ENCODE measurements at places on chromosomes 5 and 9.
A peak's percentile ranks its signal among the peaks of the same experiment; 100 is the strongest.

GRCh38 chr5:169917500-169917899, 62.8 kb downstream of the INSYN2B start:
- DNase-seq: no peak

GRCh38 chr9:32258482-32258881, 126.0 kb upstream of the ACO1 start:
- no peak for DNase-seq

DNA sequence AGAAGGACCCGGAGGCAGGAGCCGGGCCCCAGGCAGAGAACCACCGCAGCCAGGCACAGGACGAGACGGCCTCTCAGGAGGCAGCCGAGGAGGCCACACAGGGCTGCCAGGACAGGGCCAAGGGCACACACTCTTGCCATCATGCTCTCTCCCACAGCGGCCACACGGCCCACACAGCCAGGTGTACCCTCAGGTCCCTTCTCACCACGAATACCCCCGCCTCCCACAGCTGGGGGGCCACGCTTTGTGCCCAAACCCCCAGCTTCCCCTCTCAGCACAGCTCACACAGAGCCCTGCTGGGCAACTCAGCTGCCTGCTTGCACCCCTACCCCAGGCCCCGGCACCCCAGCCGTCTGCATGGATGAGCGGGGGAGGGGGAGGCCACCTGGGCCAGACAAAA, 5.3 kb downstream of the SSNA1 start:
- no peak for DNase-seq

GRCh38 chr5:23217159-23217558, 290.2 kb upstream of the PRDM9 start:
- no peak for DNase-seq

DNA sequence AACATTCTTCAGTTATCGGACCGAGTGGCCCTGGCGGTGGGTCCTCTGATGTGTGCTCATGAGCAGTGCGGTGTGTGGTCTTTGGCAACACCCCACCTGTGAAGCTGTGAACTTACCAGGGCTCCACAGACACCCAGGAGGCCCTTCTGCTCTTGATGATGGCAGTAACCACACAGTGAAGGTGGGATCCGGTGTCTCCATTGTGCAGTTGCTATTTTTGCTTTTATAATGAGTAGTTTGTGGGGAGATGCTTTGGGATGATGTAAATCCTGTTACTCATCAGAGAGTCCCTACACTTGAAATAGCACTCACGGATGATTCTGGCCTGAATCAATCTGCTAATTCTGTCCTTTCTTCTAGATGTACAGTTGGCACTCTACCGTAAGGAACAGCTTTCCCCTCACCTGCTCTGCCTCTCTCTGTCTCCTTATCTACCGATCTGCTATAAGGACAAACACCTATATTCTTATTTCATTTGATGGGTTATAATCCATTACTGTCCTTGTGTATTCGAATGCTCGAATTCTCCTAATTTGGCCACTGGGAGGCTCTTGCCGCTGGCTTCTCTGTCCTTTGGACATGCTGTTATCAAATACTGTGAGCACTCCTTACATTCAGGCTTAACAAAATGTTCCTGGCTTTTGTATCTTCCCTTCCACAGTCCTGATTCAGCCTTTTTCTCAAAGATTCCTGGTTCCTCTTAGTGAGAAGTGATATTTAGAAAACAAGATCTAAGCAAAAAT, 20.2 kb downstream of the ATPSCKMT start:
- no peak for DNase-seq

DNA sequence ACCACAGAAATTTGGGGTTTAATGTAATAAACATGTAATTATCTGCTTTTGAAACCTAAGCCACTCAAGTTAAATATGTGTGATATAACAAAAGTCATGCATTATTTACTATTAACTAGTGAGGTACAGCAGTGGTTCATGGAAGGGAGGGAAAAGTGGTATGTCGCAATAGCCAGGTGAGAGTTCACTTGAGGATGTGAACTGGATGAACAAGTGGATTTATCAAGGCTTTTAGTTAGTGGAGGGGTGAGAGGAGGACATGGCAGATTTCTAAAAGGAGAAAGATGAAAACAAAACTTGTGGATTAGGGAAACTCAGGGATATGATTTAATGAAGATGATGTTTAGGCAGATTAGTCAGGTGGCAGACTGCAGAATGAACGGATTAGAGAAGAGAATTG, 141.3 kb upstream of the NFIB start:
- no peak for DNase-seq

DNA sequence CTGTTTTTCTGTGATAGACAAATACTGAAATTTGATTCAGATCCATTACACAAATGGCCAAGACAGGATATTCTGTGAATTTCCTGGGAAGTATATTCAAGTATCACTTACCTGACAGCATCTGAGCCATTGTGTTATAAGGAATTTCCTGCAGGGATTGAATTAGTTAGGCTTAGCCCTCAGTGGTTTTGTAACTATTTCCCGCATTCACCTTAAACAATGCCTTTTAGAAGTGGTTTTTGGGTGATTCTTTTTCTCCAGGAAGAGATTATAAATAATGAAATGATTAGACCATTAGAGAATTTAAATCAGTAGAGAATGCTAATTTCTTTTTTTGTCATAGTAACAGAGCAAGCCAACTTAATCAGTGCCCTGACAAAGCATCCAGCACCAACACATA, 30.6 kb downstream of the ITGA1 start:
- DNase-seq: no peak

DNA sequence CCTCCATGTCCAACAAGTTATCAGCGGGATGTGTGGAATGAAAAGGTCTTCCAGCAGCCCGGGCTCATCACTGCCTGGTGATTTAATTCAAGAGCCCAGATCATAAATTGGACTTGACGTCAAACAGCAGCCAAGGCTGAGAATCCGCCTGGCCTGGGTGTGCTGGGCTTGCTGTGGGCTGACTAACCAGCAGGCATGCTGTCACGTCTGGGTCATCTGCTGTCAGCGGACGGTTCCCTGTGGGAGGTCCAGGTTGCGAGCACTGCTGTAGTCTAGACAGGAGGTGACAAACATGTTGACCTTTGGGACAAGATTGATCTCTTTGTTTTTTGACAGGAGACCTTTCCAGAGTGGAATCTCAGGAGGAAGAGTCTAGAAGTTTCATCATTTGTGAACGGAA, 289.7 kb downstream of the OSTF1 start:
- DNase-seq: no peak

DNA sequence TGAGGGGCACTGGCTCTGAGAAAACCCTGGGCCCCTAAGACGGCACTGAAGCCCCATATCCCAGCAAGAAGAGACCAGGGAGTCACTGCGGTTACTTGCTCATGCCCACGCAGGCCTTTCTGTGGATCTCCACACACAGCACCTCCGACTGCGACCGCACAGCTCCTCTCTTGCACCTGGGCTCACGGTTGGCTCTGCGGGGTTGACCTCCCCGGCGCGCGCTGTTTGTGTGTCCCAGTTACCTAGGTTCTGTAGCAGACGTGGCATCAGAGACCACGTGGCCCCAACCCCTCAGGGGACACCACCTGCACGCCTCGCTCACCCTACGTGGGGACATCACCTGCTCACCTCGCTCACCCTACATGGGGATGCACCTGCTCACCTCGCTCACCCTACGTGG, 12.7 kb downstream of the LPCAT1 start:
- no peak for DNase-seq

- DNase-seq: no peak
Observed at GRCh38 chr9:82488313-82489200, 500.0 kb downstream of the SPATA31D1 start.

DNA sequence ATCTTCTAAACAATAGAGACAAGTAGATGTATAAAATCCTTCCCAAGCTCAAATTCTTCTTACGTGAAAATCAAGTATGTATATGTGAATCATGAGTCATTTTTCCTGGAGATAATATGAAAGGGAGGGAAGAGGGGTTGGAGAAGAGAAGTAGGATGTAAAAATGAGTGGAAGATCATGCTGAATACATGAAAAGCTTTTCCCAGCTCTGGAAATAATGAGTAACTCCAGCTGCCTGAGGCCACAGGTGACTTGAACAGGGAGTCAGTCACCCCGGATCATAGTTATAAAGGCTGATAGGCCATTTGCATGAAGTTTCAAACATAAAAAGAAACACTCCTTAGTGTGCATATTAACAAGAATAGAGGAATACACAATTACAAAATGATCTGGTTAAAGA, 486.7 kb downstream of the EFNA5 start:
- no peak for DNase-seq

DNA sequence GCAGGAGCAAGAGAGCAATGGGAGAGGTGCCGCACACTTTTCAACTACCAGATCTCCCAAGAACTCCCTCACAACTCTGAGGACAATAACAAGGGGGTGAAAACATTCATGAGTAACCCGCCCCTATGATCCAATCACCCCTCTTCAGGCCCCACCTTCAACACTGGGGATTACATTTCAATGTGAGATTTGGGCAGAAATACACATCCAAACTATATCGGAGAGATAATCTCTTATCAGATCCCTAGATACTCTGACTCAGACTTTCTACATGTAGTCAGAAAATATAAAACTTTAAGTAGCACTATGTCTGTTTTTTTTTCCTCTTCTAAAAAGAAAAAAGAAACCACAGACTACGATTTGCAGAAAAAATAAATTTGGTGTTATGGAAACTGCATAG, 1595.9 kb upstream of the NUDT12 start:
- no peak for DNase-seq

DNA sequence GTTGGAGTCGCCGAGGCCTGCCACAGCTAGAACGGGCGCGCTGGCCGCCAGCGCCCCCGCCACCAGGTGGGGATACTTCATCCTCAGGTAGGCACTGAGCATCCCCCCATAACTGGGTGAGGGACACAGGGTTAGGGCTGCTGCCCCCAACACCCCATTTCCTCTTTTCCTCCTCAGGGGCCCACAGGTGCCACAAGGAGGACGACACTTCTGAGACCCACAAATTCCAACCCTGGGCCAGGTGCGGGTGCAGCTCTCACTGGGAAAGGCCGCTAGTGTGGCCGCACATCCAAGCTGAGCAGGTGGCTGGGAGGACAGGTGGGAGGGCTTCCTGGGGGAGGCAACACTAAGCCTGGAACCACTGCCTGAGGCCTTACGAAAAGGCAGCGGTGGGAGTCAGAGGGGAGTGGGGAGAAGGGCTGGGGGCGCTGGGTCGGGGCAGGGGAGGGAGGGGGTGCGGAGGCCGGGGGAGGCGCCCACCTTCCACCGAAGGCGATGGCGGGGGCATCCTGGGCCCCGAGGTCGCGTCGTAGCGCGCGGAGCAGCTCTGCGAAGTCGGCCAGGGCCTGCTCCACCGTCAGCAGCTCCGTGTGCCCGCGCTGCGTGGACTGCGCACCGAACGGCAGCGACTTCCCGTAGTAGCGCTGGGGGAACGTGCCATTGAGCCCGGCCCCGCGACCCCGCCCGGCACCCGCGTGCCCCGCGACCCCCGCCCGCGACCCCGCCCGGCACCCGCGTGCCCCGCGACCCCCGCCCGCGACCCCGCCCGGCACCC, 961 bp downstream of the DPP7 start:
- DNase-seq: no peak

GRCh38 chr9:127916720-127917581, at the start of gene ST6GALNAC4:
ST6GALNAC4 (minus strand) TSS chr9:127917041; CDS start chr9:127916419, 622 bp downstream.
- peak; percentile 91 for DNase-seq

DNA sequence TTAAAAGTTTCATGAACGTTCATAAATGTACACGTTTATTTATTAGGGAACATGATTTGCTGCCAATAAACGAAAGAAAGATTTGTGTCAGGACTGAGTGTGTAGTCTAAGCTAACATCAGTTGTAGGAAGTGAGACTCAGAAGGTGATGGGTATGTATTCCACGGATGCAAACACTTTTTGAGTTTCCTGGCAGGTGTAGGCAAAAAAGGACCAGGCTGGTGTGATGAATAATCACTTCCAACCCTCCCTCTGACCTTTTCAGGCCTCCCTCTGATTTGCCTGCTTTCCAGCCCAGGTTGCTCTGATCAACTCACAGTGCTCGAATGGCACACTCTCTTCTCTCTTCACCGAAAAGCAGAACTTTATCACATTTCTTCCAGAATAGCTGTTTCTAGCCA, 51.8 kb downstream of the BASP1 start:
- no peak for DNase-seq
